ENCODE measurements at places on chromosomes 2 and 18. TPM values are rescaled to one million over a fixed set of nuclear protein-coding genes. Genes with fewer than 3 reads are reported as not detected.
A peak's percentile ranks its signal among the peaks of the same experiment; 100 is the strongest.

- H3K36me3 ChIP-seq: no peaks in the 10 kb centered on the region
- H3K4me3 ChIP-seq: no peak overlapping the region
- H3K27me3 ChIP-seq: no peaks in the 10 kb centered on the region
- H3K27ac ChIP-seq: peak overlapping the region; percentile 55
- peaks cover 93% of the 10 kb centered on the region for H3K4me1 ChIP-seq
- peak; percentile 34 for DNase-seq
Measured at GRCh38 chr2:241898463-241899270, 29.1 kb downstream of the RTP5 start.

DNA sequence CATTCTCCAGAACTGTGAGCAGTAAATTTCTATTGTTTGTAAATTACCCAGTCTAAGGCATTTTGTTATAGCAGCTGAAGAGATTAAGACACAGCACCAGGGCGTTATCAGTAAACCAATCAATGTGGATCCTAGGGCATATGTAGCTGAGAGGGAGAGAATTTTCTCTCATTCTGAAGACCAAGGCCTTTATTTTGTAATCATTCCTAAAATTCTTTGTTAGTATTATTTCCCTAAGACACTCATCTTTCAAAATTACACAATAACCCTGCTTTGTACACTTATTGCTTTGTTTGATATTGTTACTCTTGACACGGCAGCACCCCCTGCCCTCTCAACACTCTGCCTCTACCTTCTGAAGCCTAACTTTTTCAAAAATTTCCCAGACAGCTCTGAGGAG, 419.1 kb downstream of the SLC4A3 start:
- H3K4me1 ChIP-seq: no peaks in the 10 kb centered on the region
- no peak overlapping the region for H3K4me3 ChIP-seq
- no peaks in the 10 kb centered on the region for H3K27me3 ChIP-seq
- DNase-seq: no peak
- H3K36me3 ChIP-seq: no peaks in the 10 kb centered on the region
- H3K27ac ChIP-seq: no peak overlapping the region

DNA sequence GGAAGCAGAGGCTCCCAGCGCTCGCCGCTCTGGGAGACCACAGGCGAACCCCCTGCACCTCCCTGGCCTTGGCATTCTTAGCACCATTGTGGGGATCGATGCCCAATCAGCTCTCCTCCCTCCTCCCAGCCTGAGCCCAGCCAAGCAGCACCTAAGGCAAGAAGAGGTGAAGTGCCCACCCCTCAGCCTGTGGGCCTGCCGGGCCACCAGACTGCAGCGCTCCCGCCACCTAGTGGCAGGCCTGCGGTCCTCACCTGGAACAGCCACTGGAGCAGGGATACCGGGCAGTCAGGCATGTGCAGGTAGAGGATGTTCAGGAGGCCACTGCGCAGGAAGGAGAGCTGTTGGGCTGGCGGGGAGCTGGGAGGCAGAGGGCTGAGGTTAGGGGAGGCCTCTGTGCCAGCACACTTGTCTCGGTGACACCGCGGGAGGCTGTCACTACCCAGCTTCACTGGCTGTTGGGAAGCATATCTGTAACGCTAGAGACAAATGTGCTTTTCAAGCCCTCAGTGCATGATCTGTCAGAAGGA, 35.2 kb downstream of the FAM178B start:
- H3K4me1 ChIP-seq: peaks cover 22% of the 10 kb centered on the region
- no peak overlapping the region for H3K4me3 ChIP-seq
- no peaks in the 10 kb centered on the region for H3K27me3 ChIP-seq

GRCh38 chr2:39061280-39061679, 59.6 kb downstream of the SOS1 start:
- H3K36me3 ChIP-seq: no peaks in the 10 kb centered on the region
- no peaks in the 10 kb centered on the region for H3K27me3 ChIP-seq
- DNase-seq: no peak

GRCh38 chr18:50338715-50339114, 36.1 kb upstream of the SKA1 start:
- DNase-seq: no peak
- no peak overlapping the region for H3K27ac ChIP-seq
- no peaks in the 10 kb centered on the region for H3K36me3 ChIP-seq
- no peak overlapping the region for H3K4me3 ChIP-seq
- no peaks in the 10 kb centered on the region for H3K4me1 ChIP-seq
- no peaks in the 10 kb centered on the region for H3K27me3 ChIP-seq

- no peaks in the 10 kb centered on the region for H3K27me3 ChIP-seq
- no peak overlapping the region for H3K27ac ChIP-seq
- H3K4me3 ChIP-seq: no peak overlapping the region
- no peaks in the 10 kb centered on the region for H3K36me3 ChIP-seq
- no peaks in the 10 kb centered on the region for H3K4me1 ChIP-seq
Measured at GRCh38 chr2:155350783-155351580, 652.5 kb downstream of the KCNJ3 start.

DNA sequence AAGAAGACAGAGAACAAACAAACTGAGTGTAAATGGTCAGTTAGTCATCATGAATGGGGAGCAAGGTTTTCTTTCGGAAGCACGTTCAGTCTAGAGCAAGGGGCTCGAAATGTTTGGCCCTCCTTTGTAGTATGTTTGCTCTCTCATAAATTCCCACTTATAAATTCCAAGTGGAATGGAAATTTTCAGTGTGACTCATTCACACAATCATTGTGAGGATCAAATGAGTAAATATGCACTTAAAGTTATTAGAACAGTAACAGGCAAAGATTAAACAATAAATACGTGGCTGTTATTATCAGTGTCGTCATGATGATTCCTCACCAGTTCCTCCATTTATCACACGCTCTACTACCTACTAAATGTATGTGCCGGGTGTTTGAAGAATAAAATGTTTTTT, 10.5 kb downstream of the CNGA3 start:
- H3K4me3 ChIP-seq: no peak overlapping the region
- H3K4me1 ChIP-seq: no peaks in the 10 kb centered on the region
- DNase-seq: no peak
- no peaks in the 10 kb centered on the region for H3K36me3 ChIP-seq
- H3K27me3 ChIP-seq: no peaks in the 10 kb centered on the region

RGPD3 gene
- not detected for total RNA-seq

AOX1 gene
- total RNA-seq: 60.0 TPM

PMS1 gene
- total RNA-seq: 17.6 TPM
